ENCODE measurements at places on chromosomes 3 and 15.

DNA sequence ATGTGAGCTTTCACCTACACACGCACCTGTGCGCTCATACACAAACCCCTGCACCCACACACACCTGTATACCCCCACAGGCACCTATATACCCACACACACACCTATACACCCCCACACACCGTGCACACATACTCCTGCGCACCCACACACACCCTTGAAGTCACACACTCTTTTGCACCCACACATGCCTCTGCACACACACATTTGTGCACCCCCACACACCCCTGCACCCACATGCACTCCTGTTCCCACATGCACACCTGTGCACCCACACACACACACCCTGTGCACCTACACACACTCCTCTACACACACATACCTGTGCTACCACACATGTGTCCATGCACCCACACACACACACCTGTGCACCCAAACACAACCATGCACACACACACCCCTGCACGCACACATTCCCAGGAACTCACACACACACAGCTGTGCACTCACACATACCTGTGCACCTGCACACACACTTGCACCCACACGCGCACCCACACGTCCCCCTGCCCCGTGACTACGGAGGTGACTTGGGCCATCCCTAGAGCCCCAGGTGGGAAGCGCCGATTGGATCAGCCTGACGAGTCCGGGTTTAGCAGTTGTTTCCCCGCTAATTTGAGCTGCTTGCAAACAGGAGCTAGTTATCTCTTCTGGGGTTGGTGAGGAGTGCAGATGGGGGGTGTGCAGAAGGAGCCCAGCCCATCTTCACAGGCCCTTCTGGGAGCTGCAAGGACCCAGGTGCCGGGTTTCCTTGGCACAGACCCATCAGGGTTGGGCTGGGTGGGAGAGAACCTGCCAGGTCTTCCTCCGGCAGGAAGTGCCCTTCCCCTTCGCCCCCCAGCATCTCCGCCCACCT is 97.8 kb downstream of the CHSY1 start:
- DNase-seq = no peak

DNA sequence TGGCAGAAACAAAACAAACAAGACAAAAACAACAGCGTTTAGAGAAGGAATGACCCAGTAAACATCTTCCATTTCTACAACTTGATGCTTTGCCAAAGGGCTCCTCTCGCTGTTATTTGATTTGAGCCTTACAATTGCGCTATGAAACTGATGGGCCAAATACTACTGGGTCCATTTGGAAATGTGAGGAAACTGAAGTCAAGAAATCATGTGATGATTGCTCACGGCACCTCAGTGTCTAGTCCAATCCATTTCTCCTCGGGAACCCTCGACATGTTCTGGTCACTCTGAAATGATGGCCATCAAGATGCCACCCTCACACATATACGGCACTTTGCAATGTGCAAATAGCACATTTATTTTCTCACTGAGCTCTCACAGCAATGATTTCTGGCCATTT is 136.0 kb downstream of the UACA start:
- DNase-seq = no peak

DNA sequence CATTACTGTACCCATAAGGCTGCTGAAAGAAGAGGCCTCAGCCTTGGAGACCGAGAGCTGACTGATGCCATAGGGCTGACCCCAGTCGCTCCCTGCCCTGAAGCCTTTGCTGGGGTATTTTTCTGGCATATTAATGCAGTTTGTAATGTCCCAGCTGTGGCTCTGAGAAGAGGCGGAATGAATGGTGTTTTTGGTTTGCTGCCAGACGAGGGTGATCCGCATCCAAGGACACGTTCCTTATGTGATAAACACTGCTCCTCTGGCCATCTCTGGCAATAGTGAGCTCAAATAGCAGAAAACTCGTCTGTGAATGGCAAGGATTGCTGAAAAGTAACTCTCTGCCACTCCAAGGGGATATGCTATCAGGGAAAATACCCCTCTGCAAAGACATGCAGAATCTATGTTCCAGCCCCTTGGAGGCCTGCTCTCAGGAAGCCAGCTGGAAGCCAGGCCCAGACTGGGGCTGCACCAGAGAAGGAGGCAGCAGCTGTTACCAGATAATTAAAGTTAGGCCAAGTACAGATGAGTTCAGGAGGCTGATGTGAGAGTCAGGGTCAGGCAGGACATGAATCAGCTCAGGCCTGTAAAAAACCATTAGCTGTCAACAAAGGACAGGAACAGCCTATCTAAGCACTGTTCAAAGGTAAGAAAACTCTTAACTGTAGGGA is 28.9 kb upstream of the KLHL6 start:
- no peak for DNase-seq

DNA sequence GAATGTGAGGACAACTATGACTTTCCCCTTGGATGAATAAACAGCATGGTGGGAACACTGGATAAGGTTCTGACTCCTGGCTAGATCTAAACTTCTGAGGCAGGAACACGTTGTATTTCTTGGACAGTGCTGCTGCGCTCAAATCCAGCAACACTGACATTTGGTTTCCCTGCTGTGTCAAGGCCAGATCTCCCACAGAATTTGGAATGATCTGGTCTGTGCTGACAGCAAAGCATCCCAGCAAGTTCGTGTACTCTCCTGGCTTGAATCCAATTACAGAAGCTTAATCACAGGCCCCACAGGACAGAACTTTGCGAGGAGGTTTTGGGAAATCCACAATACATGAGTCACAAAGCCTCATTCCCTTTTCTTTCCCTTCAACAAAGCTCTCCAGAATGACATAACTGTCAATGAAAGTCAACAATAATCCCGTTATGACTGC is 92.5 kb downstream of the ADAMTS9 start:
- DNase-seq = no peak

- DNase-seq = no peak
Observed at GRCh38 chr3:4720316-4721075, 227.3 kb downstream of the ITPR1 start.

GRCh38 chr15:69595009-69595791 is 142.6 kb downstream of the RPLP1 start:
- DNase-seq = no peak

Data from T follicular helper cell (primary cell).